ENCODE measurements at places on chromosomes 4 and X.

DNA sequence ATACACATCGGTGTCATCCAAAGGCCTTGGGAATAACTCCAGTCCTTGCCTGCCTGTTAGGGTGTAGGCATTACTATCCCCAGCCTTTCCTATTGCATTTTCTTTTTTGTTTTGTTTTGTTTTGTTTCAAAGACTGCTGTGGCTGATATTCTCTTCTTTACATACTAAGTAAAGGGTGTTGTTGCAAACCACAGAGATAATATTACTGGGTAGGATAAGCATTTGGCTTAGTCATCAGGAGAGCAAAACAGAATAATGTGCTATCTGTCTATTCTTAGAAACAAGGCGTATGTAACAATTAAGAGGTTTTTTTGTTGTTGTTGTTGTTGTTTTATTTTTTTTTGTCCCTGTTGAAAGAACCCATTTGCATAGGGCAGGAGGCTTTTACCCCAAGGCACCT, 41.8 kb downstream of the UGT2B28 start:
- DNase-seq: no peak

DNA sequence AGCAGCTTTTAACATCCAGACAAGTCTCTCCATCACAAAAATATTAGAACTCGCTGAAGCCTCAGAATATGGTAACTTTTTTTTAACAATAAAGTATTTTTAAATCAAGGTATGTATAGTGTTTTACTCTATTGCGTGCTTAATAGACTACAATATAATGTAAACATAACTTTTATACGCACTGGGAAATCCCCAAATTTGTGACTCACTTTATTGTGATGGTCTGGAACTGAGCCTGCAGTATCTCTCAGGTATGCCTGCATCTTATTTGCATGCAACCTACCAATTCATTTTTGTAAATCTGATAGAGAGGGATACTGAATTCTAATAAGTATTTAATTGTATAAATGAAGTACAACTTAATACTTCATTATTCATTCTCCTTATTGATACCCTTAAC, 823.5 kb downstream of the ADGRL3 start:
- DNase-seq: no peak

GRCh38 chr4:120052856-120053255, 13.8 kb downstream of the MAD2L1 start:
- DNase-seq: peak; percentile 58

GRCh38 chrX:41389311-41389888, 55.4 kb downstream of the DDX3X start:
- DNase-seq: no peak

- no peak for DNase-seq
Measured at GRCh38 chr4:24413311-24413784, 171.0 kb downstream of the DHX15 start.

DNA sequence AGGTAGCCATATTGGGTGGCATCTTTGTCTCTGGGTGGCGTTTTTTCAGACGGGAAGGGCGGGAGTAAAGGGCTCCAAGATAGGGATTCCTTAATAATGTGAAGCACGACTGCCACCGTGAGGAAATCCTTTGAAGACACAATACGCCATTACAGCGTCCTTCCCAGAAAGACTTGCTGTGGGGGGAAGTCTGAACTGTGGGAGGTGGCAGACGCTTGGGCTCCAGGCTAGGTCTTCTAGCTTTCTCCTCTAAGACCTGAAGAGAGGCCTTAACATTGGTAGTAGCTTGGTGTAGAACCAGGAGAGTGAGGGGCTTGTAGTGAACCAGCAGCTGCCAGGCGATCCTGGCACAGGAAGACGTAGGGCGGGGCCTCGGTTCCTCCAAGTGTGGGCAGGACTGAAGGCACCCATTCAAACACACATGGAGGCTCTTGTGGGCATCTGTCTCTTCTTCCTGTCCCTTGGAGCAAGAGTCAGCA, 197.3 kb downstream of the OR13H1 start:
- DNase-seq: no peak

DNA sequence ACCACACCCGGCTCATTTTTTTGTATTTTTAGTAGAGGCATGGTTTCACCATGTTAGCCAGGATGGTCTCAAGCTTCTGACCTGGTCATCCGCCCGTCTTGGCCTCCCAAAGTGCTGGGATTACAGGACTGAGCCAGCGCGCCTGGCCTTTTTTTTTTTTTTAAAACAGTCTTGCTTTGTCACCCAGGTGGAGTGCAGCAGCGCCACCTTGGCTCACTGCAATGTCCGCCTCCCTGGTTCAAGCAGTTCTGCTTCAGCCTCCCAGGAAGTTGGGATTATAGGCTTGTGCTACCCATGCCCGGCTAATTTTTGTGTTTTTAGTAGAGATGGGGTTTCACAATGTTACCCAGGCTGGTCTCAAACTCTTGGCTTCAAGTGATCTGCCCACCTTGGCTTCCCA, 28.9 kb downstream of the ZFX start:
- no peak for DNase-seq

GRCh38 chr4:17385403-17385802, 126.5 kb downstream of the QDPR start:
- no peak for DNase-seq

- no peak for DNase-seq
Measured at GRCh38 chrX:120309873-120310705, 1.2 kb downstream of the TMEM255A start.

DNA sequence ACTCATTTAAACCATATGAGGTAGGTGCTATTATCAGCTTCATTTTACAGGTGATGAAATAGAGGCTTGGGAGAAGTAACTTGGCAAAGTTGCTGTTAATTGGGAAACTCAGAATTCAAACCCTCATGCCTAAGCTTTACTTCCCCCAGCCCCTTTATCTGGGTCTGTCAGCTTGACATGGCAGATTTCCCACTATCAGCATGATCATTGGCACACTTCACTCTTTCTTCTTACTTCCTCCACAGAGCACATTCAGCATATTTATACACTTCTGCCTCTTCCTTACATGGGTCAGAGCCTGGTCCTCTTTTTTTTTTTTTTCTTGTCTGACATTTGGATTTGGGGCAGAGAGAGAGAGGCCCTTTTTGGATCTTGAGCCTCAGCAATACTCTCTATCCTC, 56.5 kb upstream of the ARX start:
- DNase-seq: no peak

- no peak for DNase-seq
Measured at GRCh38 chr4:169079942-169080827, 70.1 kb upstream of the CBR4 start.

- DNase-seq: no peak
Measured at GRCh38 chr4:17511509-17511949, 361 bp downstream of the QDPR start.

GRCh38 chr4:143549928-143550327, 36.4 kb downstream of the SMARCA5 start:
- DNase-seq: no peak

GRCh38 chr4:94410678-94411206, 41.0 kb upstream of the PDLIM5 start:
- DNase-seq: no peak

DNA sequence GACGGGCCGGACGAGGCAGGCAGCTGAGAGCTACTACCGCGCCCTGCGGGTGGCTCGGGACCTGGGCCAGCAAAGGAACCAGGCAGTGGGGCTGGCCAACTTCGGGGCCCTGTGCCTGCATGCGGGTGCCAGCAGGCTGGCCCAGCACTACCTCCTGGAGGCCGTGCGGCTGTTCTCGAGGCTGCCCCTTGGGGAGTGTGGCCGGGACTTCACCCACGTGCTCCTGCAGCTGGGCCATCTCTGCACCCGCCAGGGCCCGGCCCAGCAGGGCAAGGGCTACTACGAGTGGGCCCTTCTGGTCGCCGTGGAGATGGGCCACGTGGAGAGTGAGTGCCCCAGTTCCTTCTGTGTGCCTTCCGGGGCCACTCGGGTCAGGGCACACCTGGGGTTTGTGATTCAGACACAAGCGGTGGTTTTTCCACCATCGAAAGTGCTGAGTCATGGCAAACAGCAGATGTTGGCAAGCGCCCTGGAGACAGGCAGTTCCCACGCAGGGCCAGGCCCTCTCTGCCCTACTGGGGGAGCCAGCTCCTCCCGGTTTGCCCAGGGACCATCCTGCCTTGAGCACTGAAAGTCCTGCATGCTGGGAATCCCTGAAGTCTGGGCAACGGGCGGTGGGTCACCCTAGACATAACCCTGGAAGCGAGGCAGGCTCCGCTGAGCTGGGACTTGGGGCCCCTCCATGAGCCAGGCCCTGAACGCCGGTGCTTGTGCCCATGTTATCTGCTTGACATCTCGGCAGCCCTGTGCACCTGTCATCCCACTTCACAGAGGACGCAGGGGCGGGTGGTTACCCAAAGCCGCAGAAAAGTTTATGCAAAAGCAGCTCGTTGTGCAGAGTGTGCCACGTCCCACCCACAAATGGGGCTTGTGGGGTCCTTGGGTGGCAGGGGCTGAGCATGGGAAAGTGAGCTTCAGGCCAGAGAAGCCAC, 29.5 kb downstream of the SH3TC1 start:
- DNase-seq: peak; percentile 22

GRCh38 chrX:127571834-127572233, 480.4 kb downstream of the ACTRT1 start:
- DNase-seq: no peak

DNA sequence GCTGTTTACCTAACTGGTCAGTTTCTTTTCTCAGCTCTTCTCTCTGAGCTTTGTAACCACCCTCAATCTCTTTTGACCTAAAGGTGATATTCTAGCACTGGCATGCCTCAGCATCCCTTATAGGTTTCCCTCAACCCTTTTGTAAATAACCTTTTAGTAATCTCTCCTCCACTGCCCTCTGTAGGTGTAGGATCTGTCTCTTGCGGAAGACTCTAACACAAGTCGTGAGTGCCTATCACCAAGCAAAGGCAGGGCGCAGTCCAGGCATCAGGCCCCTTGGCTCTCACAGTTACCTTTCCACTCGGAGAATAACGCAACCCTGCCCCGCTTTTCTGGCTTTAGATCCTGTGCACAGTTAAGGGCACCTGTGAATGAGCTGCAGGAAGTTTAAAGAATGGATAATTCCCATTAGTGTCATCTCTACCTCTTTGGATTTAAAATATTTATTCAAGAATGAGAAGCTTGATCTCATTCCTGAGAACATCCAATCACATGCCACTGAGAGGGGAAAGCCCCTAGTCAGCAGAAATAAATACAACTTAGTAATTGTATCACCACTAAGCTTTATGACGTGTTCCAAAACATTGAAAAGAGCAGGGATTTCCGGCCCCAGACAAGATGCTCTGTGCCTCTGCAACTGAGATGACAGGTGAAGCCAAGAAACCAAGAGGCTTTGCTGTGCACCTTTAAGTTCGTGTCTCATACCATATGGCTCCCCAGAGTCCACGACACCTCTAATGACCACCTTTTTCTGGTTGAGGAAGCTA, 58.8 kb downstream of the SPINK2 start:
- DNase-seq: no peak

GRCh38 chr4:95847908-95848460, 8.1 kb downstream of the PDHA2 start:
- DNase-seq: no peak

GRCh38 chr4:7852568-7853185, 87.0 kb downstream of the AFAP1 start:
- DNase-seq: no peak

DNA sequence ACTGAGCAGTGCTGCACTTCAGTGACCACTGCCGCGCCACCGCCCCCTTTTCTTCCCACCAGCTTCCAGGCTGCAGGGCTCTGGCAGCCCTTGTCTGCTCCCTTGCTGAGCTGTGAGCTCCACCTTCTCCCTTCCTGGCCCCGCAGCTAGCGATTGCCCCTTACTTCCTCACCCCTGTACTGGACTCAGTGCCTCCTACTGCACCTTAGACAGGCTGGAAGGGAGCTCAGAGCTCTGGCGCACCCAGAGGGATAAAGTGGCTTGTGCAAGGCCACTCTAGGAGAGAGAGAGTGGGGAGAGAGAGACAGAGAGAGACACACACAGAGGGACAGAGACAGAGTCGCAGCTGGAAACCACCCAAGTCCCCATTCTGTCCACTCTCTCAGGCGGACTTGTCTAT, 6.0 kb downstream of the RASL11B start:
- DNase-seq: no peak

- no peak for DNase-seq
Measured at GRCh38 chr4:55096045-55096444, 29.4 kb downstream of the KDR start.

DNA sequence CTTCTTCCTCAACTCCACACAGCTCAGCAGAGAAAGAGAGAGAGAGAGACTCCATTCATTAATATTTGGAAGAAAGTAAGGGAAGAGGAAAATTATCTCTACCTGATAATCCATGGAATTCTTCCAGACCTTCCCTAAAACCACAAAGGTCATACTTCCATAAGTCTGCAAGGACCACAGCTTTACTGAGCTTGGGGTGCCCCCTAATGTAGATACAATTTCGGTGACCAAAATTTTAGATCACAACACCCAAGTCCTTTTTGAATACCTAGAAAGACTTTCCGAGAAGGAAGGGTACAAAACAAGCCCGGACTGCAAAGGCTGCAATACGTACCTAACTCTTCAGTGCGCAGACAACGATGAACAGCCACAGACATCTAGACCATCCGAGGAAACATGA, 523.9 kb downstream of the GLUD2 start:
- no peak for DNase-seq

DNA sequence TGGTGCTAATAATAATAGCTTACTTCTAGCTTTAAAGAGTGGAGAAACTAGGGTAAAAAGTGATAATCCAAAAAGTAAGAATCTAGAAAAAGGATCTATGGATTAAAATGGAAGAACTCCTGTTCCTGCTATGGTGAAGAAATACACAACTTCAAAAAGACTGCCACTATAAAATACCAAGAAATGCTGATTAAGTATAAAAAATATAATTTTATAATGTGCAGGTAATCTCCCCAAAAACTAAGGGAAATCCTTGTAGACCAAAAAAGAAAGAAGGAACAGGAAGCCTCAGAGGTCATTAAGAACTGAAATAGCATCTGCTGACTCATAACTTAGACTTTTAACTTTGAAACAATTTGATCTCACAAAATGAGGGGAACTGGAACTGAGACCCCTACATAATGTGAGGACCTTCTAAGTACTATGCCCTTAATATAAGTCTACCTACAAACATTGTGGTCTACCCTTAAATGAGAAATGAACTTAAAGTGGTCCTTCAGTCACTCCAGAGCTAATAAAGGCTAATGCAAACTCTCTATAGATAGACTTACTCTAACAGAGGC, 50.6 kb upstream of the SRPX start:
- no peak for DNase-seq

- DNase-seq: no peak
Measured at GRCh38 chrX:151609222-151609621, 45.7 kb downstream of the PASD1 start.

DNA sequence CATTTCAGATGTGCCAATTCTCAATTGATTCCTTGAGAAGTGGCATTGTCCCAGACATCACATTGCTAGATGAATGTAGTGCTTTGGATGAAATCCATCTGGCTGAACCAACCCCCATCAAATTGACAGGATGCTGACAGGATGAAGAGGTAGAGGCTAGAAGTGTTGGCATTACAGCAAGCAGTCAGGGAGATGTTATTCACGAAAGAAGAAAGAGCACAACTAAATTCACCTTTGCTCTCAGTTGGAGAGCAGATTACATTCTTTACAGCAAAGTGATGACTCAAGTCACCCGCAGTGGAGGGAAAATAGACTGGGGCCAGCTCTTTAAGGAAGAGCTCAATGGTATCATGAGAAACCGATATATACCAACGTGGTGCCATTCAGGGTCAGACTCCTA, 259.6 kb downstream of the C4orf33 start:
- no peak for DNase-seq

All from COR-L47 (cell line).